ENCODE measurements at places on chromosomes 12 and 14. TPM values are rescaled to one million over a fixed set of nuclear protein-coding genes. Genes with fewer than 3 reads are reported as not detected.

CD4 gene
- total RNA-seq = 3.2 TPM

MUCL1 gene
- not detected for total RNA-seq

MDGA2 gene
- total RNA-seq = 1.1 TPM

SCNN1A gene
- 85.5 TPM for total RNA-seq

PTGDR gene
- 0.21 TPM for total RNA-seq

PPM1H gene
- 36.1 TPM for total RNA-seq

RERGL gene
- total RNA-seq = not detected

DNA sequence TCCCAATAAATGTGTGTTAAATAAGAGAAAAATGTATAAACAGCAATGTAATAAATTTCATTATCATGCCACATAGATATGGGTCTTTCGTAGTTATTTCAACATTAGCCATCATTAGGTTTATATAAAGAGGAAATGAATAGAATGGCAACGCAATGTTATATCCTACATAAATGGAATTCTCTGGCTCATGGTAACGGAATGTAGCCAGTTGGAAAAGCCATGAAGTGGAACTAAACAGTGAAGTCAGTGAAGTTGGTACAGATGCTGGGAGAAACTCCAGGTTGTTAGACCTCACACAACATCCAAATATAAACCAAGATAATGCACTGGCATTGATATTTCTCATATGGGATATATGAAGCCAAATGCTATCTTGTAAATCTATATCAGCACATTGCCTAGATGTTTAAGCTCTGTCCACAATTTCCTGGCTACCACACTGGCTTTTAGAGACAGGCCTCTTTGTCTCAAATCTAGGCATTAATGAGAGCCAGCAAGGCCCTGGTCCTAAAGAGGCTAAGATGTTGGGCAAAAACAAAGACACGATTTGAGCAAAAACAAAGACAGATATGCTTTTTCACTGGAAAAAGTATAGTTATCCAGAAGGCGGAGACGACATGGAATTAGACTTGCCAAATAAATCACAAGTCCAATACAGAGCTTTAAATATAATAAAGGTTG lies 861.0 kb downstream of the RPS29 start:
- DNase-seq = no peak
- H3K36me3 ChIP-seq = no peaks in the 10 kb centered on the region
- no peaks in the 10 kb centered on the region for H3K4me1 ChIP-seq

- no peak overlapping the region for H3K27ac ChIP-seq
- no peaks in the 10 kb centered on the region for H3K27me3 ChIP-seq
- H3K36me3 ChIP-seq = no peaks in the 10 kb centered on the region
- H3K4me1 ChIP-seq = no peaks in the 10 kb centered on the region
- no peak for DNase-seq
Observed at GRCh38 chr12:48361664-48362339, 11.1 kb upstream of the ZNF641 start.

GRCh38 chr14:106058342-106058741 lies 532.0 kb downstream of the TMEM121 start:
- H3K4me1 ChIP-seq = no peaks in the 10 kb centered on the region
- no peaks in the 10 kb centered on the region for H3K36me3 ChIP-seq
- H3K4me3 ChIP-seq = no peak overlapping the region
- H3K27ac ChIP-seq = no peak overlapping the region
- no peak for DNase-seq
- H3K27me3 ChIP-seq = no peaks in the 10 kb centered on the region

DNA sequence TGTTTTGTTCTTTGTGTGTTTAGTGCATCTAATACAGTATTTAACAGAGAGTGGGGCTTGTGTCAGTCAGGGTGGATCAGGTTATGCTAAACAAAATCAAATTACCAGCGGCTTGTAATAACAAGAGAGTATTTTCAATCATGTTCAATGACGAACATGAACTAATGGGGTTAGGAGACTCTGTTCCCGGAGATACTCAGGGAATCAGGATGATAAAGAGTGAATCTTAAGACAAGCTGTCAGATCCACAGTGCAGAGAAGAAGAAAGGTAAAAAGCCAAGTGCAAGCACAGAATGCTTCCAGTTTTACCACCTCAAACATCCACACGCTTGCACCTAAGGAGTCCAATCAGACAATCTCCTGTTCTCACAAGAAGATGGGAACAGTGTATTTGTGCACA lies 1331.5 kb upstream of the TMEM132C start:
- no peak overlapping the region for H3K4me3 ChIP-seq
- no peaks in the 10 kb centered on the region for H3K27me3 ChIP-seq
- H3K27ac ChIP-seq = no peak overlapping the region
- no peak for DNase-seq
- no peaks in the 10 kb centered on the region for H3K4me1 ChIP-seq
- no peaks in the 10 kb centered on the region for H3K36me3 ChIP-seq

DNA sequence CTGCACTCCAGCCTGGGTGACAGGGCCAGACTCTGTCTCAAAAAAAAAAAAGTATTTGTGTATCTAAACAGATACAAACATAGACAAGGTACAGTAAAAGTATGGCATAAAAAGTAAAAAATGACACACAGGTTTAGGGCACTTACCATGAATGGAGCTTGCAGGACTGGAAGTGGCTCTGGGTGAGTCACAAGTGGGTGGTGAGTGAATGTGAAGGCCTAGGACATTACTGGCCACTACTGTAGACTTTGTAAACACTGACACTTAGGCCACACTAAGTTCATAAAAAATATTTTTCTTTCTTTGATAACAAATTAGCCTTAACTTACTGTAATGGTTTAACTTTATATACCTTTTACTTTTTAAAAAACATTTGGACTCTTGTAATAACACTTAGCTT lies 38.0 kb upstream of the EIF5 start:
- H3K27me3 ChIP-seq = no peaks in the 10 kb centered on the region
- no peaks in the 10 kb centered on the region for H3K36me3 ChIP-seq
- no peak overlapping the region for H3K4me3 ChIP-seq
- no peak for DNase-seq

GRCh38 chr12:19912991-19913390 lies 455.3 kb upstream of the PDE3A start:
- no peak for DNase-seq
- no peaks in the 10 kb centered on the region for H3K27me3 ChIP-seq
- no peak overlapping the region for H3K27ac ChIP-seq

DNA sequence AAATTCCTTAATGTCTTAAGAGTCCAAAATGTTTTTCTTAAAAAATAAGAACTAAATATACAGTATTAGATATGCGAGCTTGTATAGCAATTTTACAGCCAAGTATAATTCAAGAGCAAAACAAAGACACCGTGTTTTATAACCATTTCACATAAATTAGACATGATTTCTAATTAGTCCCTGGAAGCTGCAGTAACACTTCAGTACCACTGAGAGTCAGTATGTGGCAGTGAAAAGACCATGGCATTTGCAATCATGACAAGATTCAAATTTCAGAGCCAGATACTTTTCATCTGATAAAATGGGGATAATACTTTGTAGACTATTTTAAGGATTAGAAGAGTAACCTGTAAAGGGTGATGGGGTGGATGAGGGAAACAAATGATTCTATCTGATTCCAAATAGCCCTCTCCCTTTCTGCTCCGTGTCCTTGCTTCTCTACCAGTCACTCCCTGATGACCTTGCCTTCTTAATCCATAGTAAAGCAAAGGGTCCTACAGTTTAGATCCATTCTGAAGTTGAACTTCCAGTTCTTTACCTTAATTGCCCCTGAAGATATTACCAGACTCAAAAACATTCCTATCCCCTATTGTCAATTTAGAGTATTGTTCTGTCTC lies 145.4 kb upstream of the ABCD2 start:
- no peaks in the 10 kb centered on the region for H3K27me3 ChIP-seq
- peaks cover 8% of the 10 kb centered on the region for H3K4me1 ChIP-seq
- H3K36me3 ChIP-seq = no peaks in the 10 kb centered on the region
- no peak overlapping the region for H3K27ac ChIP-seq

GRCh38 chr14:100523131-100523842 lies 63.9 kb downstream of the BEGAIN start:
- H3K27me3 ChIP-seq = no peaks in the 10 kb centered on the region
- no peaks in the 10 kb centered on the region for H3K36me3 ChIP-seq
- no peak for DNase-seq
- H3K4me1 ChIP-seq = peaks cover 5% of the 10 kb centered on the region
- no peak overlapping the region for H3K27ac ChIP-seq
- H3K4me3 ChIP-seq = no peak overlapping the region

All from H1 (cell line).